ENCODE measurements at places on chromosomes 12 and 14.

- DNase-seq = no peak
Measured at GRCh38 chr12:65532764-65533163, 254.3 kb downstream of the MSRB3 start.

DNA sequence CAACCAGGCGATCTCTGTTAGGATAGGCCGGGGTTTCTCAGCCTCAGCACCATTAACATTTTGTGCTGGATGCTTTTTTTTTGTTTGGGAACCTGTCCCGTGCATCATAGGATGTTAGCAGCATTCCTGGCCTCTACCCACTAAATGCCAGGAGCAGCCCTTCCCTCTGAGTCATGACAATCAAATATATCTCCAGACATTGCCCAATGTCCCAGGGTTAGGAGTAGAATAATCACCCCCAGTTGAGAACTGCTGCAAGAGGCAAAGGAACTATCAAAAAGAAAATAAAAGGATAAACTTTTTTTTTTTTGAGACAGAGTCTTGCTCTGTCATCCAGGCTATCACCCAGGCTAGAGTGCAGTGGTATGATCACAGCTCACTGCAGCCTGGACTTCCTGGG lies 76.0 kb downstream of the ACACB start:
- no peak for DNase-seq

DNA sequence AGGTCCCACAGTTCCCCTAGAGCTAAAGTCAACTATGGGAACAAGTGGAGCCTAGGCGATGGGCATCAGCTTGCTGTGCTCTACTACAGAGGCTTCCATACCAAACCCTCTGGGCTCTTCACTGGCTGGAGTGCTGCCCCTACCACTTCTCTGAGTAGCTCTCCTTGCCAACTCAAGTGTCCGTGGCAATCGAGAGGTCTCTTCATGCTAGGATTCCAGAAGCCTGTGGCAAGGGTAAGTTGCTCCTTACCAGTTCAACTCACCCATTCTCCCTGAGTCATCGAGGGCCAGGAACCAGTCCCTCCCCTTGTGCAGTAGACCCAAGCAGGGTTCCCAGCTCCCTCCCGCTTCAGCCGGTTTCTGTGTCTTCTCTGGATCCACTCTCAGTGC lies 76.1 kb downstream of the GALC start:
- no peak for DNase-seq

GRCh38 chr12:12985817-12986408 lies 14.2 kb downstream of the HEBP1 start:
- DNase-seq = no peak

- no peak for DNase-seq
Measured at GRCh38 chr12:116381240-116381743, 103.8 kb upstream of the MED13L start.

- no peak for DNase-seq
Measured at GRCh38 chr12:78155546-78155945, 324.9 kb downstream of the NAV3 start.

DNA sequence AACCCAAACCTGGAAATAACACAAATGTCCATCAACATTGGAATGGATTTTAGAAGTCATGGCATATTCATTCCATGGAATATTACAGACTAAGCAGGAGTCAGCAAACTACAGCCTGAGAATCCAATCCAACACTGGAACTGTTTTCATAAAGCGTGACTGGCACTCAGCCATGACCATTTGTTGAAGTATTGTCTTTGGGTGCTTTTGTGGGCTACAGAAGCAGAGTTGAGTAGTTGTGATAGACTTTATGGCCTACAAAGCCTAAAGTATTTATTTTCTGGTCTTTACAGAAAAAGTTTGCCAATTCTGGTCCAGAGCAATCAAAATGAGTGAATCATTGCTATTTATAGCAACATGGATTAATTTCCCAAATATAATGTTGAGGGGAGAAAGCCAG lies 34.5 kb upstream of the FRS2 start:
- no peak for DNase-seq

- no peak for DNase-seq
Measured at GRCh38 chr12:120981407-120981941, 3.1 kb downstream of the HNF1A start.

- no peak for DNase-seq
Measured at GRCh38 chr12:123140676-123141614, 9.9 kb downstream of the PITPNM2 start.

DNA sequence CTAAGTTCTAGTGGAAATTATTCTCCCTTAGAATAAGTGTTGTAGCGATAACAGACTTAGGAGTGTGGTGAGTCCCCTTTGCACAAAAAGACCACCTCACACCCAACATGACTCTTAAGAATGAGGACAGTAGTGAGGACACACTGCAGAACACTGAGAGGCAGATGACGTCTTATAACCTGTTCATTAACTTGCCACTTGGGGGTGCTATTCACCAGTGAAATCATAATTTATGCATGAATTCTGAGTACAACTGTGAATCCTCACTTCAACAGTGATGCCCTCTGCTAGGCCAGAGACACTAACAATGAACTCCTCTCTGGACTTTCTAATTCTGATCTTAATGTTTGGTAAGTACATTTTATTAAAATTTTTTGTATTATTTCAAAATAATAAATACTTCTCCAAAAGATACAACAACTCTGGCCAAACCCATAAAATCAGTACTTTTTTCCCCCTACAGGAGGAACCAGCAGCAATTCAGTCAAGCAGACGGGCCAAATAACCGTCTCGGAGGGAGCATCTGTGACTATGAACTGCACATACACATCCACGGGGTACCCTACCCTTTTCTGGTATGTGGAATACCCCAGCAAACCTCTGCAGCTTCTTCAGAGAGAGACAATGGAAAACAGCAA lies 274.7 kb downstream of the DAD1 start:
- DNase-seq = peak; percentile 64

GRCh38 chr14:104875412-104875751 lies 10.3 kb downstream of the CEP170B start:
- DNase-seq = no peak

DNA sequence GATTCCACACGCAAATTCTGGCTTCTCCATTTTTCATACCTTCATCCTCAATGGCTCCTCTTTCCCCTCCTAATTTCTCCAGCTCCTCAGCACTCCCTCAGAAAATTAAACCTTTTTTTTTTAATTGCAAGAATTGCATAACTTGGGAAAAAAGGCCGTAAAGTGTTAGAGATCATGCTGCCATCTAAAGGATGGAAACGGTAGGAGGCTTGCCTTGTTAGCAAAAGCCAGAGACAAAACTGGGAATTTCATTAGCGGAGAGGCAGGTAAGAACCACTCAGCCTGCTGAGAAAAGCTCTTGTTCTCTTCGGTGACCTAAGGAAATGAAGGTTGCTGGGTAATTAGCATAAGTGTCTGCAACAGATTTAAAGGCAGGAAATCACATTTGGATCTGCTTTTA lies 204.3 kb downstream of the AEBP2 start:
- peak; percentile 61 for DNase-seq

DNA sequence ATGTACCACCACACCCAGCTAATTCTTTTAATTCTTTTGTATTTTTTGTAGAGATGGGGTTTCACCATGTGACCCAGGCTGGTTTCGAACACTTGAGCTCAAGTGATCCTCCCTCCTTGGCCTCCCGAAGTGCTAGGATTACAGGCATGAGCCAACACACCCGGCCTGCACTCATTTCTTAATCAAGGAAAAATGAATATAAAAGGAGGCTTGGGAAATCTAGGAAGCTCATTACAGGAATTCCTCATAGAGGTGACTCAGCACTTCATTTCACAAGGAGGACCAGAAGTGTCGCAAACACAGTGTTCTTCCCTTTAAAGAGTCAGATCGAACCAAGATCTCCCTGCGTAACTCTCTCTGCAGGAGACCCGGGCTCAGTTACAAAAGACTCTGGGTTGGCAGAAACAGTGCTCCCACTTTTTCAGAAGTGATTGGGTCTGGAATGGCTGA lies 30.3 kb downstream of the NFKBIA start:
- peak; percentile 72 for DNase-seq

DNA sequence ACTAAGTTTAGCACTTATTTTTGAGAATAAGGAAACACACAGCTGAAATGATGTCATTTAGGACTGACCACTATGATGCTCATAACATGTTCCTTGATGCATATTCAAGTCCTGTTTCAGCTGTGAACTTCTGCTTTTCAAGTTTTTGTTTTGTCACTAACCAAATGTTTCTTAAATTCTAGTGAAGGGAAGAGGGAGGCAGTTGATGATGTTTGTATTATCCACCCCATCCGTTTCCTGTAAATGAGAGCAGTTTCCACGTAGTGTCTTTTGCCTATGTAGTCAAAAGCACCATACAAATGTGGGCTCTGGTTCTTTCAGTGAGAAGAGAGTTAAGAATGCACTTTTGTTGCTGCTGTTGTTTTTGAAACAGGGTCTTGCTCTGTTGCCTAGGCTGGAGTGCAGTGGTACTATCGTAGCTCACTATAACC lies 491.8 kb downstream of the PCNX1 start:
- DNase-seq = no peak

DNA sequence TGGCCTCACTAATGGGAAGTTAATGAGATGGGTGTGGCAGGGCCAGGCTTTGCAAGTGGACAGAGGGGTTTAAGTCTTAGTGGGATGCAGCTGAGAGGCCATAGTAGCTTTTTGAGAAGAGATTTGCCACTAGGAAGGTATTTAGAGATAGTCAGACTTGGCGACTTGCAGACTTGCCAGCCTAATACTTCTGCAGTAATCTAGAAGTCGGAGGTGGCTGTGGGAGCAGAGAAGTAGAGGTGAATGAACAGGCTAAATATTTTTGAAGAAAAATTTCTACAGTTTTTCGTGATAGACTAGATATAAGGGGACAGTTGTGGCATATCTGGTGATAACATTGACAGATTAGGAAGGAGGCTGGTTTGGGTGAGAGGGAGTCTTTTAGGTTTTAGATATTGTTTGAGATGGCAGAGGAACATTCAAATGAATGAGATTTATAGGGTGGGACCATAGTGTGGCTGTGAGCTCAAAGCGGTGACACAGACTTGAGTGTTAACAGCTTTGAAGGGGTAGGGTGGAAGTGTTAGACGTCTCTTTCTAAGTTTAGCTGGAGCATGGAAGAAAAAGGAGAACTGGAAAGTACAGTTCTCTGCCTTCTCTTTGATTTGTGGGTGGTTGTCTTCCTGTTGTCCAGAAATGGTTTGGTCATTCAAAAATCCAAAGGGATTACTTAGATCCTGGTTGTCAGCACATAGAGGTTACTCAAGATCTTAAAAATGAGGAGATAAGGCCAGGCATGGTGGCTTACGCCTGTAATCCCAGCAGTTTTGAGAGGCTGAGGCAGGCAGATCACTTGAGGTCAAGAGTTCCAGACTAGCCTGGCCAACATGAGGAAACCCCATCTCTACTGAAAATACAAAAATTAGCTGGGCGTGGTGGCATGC lies 44.9 kb downstream of the MAPKAPK5 start:
- no peak for DNase-seq

GRCh38 chr12:51439330-51439729 lies 14.7 kb downstream of the SLC4A8 start:
- no peak for DNase-seq

DNA sequence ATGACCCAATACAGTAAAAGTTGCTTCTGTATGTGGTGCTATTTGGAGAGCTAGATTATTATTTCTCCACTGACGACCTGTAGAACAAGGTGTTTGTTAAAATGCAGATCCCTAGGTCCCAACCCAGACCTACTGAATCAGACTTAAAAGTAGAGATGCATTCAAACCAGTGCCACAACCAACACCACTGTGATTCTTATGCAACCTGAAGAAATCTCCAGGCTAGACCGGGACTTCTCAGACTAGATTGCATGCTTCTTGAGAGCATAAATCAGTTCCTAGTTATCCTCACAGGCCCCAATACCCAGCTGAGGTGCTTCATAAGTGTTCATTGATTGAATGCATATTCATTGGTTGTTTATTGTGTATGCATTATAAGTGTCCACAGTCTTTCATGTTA lies 78.2 kb downstream of the SPTSSA start:
- no peak for DNase-seq

DNA sequence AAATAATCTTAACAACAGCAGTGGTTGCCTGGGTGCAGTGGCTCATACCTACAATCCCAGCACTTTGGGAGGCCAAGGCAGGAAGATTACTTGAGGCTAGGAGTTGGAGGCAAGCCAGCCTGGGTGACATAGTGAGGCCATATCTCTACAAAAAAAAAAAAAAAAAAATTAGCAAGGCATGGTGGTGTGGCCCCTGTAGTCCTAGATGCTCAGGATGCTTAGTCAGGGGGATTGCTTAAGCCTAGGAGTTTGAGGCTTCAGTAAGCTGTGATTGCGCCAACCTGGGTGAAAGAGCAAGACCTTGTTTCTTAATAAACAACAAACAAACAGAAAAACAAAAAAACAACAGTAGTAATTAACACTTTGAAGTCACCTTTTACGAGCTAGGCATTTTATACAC lies 642 bp upstream of the ACSM4 start:
- DNase-seq = no peak

DNA sequence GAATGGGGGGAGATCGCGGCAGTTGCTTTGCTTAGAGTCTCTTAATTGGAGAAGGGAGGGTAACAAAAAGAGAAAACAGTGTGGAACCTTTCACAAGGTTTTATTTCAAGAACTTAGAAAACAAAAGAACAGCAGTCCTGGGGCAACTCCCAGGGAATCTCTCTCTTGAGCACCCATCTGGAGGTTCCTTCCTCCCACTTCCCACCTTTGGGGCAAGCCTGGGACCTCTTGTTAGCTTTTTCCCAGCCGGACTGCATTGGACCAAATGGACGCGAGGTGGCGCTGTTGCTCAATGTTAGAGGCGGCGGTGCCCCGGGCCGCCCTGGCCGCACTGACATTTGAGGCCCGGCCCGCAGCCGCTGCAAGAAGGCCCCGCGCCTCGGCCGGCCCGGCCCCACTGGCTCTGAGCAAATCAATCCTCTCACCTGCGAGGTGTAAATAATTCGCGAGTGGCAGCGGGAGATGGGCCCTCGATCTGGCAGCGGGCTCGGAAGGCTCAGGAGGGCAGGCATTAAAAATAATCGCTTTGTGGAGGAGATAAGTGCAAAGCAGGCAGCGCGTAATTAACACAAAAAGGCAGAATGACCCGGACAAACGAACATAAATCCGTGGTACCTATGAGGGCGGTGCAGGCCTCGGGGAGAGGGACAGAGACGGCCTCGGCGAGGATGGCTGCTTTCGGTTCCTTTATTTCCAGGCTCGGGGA lies 2.8 kb upstream of the HOXC8 start:
- DNase-seq = peak; percentile 91

DNA sequence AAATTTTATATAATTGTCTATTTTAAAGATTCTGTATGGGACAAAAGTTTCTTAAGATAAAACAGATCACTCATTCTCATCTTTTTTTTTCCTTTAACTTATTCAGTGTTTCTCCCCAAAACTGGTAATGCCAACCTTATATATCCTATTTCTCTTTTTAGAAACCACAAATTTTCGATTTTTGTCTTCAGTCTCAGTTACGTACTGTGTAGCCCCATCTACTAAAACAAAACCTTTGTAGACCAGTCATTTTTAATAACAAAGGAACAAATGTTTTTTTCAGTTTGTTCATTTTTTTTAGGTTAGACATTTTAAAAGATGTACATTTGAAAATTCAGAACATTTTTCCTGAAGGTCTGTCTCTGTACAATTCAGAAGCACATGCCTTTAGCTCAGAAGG lies 18.2 kb downstream of the PNMA1 start:
- DNase-seq = no peak

- DNase-seq = no peak
Measured at GRCh38 chr14:77222546-77223225, 41.1 kb downstream of the TMEM63C start.

All from T47D (cell line).